Activated naive CD8-positive, alpha-beta T cell treated with anti-CD3 and anti-CD28 coated beads for 36 hours (primary cell): ENCODE measurements at places on chromosomes 5 and 9.

- DNase-seq, result no peak
Observed at GRCh38 chr5:74942622-74943286, 76.6 kb upstream of the FAM169A start.

DNA sequence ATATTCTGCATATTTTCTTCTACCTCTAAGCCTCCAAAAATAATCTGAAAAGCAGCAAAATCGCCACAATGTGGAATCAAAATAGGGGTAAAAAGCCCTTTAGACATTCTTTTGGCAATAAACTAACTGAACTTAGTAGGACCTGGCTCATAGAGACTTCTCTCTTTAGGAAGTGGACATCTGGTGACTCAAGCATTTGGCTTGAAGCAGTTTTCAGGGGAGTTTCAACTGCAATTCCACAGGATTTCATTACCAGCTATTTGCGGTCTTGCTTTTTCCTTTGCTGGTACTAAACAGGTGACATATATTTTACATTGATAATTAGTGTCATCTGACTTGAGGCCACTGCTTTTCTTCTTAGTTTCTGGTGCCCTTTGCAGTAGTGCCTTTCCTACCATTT, 173.2 kb upstream of the FBN2 start:
- no peak for DNase-seq

GRCh38 chr9:5562806-5563416, 52.6 kb downstream of the PDCD1LG2 start:
- DNase-seq, result no peak

DNA sequence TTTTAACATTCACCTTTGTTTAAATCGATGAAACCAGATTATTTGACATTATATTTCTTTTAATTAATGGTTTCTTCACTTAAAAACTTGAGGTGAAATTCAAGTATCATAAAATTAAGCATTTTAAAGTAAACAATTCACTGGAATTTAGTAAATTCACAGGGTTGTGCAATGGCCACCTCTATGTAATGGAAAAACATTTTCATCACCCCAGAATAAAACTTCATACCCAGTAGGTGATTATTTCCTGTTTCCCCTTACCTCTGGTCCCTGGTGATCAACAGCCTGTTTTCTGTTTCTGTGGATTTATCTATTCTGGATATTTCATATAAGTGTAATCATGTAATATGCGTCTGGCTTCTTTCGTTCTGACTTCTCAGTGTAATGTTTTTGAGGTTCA, 27.2 kb downstream of the HSPA4 start:
- no peak for DNase-seq

- DNase-seq, result no peak
Observed at GRCh38 chr9:106874652-106875051, 11.7 kb downstream of the ZNF462 start.

DNA sequence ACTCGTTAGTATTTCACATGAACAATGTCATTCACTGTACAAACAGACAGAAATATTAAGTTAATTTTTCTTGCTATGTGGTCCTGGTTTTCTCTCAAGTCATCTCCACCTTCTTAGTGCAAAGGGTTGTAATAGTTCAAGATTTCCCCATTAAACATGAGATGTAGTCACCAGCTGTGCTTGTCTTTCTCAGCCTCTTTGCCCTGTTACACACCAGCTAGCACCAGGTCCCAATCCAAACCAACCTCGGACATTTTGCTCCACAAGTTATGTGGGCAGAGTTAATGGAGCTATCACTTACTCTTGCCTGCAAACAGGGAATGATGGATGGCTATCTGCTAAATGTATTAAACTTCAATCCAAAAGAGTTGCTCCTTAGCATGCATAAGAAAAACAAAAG, 328.1 kb downstream of the TLE1 start:
- no peak for DNase-seq

- DNase-seq, result no peak
Observed at GRCh38 chr5:127417528-127417927, 99.9 kb upstream of the PRRC1 start.

- no peak for DNase-seq
Observed at GRCh38 chr5:56862909-56863308, 46.5 kb upstream of the SETD9 start.

- no peak for DNase-seq
Observed at GRCh38 chr5:173746047-173746646, 129.7 kb upstream of the BOD1 start.

- no peak for DNase-seq
Observed at GRCh38 chr5:145470396-145470979, 364.7 kb downstream of the PRELID2 start.

DNA sequence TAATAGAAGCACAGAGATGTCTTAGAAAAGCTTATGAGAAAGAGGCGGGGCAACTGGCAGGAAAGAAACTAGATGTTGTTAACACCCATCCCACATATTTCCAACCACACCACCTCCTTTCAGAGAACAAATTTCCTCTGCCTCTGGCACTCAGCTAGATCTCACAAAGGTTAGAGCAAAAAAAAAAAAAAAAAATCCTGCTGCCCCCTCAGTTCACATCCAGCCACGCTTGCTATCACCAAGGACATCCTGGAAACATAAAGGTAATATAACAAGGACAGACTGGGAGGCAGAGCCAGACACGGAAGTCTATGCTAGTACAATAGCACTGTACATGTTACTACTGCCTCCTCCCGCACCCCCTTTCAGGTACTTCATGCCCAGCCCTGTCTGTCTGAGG, 238.0 kb upstream of the PTGER4 start:
- peak; percentile 66 for DNase-seq

DNA sequence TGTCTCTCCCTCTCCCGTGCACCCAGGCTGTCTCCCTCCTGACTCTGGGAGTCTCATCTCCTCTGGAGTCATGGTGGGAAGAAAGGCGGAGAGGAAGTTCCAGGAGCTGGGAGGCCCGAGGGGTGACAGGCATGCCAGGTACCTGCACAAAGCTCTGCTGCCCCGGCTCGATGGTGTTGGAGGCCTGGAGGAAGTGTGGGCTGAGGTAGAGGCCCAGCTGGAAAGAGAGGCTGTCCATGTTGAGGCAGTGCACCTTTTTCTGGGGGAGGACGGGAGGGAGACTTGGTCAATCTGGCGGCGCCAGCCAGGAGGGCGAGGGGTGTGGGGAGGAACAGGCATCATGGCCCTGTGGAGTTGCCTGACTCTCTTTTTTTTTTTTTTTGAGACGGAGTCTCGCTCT, 15.9 kb downstream of the FPGS start:
- DNase-seq, result no peak
